ENCODE measurements at places on chromosomes 16 and 17.

GRCh38 chr17:42618442-42619150 lies 9.1 kb downstream of the TUBG1 start:
- DNase-seq: no peak

GRCh38 chr17:67833946-67834631 lies 8.8 kb downstream of the BPTF start:
- DNase-seq: no peak

- no peak for DNase-seq
Observed at GRCh38 chr17:8031261-8031661, 7.6 kb upstream of the ALOX15B start.

GRCh38 chr17:64240261-64240740 lies 22.8 kb downstream of the TEX2 start:
- DNase-seq: no peak

GRCh38 chr17:79969906-79970305 lies 65.8 kb downstream of the TBC1D16 start:
- no peak for DNase-seq

DNA sequence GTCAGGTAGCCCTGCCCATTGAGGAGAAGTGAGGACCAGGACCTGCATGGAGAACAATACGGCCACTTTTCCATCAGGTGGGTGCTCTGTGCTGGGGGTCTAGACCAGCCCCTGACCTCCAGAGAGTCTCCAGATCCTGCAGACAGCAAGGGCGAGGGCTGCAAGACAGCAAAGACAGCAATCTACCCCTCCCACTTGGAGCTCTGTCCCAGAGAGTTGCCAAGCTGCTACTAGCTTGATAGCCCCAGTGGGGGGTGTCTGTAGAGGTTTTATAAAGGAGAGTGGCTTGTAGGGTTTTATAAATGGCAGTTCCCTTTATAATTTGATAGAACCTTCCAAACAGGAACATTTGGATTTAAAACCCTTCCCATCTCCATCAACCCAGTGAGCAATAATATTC lies 16.7 kb upstream of the SLFN11 start:
- DNase-seq: no peak

- peak; percentile 27 for DNase-seq
Observed at GRCh38 chr16:85448557-85449190, 164.4 kb upstream of the GSE1 start.

DNA sequence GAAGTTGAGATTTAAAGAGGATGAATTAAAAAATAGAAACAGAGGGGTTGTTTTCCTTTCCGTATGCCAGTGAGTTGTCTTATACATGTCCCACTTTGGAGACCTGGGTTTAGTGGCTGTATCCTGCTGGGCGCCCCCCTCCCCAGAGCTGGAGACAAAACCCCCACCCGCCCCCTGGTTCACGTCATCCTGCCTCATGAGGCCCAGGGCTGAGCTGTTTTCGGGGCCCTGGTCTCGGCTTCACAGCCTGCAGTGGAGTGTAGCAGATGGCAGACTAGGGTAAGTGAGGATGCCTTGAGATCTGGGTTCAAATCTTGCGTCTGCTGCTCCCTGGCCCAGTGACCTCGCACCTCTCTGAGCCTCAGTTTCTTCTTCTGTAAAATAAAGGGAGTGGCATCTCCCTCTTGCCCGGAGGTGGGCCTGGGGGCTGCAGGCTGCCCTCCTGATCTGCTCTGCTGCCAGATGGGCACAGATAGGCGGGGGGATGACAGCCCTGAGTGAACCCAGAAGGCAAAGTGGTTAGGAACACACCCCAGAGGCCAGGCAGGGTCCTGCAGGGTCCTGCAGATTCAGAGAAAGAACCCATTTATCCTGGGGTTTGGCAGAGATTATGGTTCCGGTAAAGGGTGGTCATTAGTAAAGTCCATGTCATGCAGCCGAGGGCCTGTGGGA lies 45.1 kb downstream of the SOCS3 start:
- DNase-seq: no peak

DNA sequence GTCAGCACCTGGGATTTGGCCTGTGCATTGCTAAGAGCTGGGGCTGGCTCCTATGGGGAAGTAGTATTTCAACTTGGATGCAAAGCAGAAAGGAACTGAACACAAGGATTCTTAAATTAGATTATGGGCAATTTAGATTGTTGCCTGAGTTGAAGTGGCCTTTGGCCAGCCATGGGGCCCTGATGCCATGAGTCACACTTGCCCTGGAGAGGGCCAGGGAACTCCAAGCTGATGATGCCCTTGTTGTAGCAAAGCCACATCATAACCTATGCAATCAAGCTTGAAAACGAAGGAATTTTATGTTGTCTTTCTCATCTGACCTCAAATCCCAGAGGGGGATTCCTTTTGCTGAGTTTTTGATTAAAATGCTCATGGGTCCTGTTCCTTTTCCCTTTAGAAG lies 3.9 kb upstream of the SPATA32 start:
- DNase-seq: no peak

- DNase-seq: peak; percentile 76
Observed at GRCh38 chr17:76623271-76624146, 20.0 kb downstream of the ST6GALNAC1 start.

DNA sequence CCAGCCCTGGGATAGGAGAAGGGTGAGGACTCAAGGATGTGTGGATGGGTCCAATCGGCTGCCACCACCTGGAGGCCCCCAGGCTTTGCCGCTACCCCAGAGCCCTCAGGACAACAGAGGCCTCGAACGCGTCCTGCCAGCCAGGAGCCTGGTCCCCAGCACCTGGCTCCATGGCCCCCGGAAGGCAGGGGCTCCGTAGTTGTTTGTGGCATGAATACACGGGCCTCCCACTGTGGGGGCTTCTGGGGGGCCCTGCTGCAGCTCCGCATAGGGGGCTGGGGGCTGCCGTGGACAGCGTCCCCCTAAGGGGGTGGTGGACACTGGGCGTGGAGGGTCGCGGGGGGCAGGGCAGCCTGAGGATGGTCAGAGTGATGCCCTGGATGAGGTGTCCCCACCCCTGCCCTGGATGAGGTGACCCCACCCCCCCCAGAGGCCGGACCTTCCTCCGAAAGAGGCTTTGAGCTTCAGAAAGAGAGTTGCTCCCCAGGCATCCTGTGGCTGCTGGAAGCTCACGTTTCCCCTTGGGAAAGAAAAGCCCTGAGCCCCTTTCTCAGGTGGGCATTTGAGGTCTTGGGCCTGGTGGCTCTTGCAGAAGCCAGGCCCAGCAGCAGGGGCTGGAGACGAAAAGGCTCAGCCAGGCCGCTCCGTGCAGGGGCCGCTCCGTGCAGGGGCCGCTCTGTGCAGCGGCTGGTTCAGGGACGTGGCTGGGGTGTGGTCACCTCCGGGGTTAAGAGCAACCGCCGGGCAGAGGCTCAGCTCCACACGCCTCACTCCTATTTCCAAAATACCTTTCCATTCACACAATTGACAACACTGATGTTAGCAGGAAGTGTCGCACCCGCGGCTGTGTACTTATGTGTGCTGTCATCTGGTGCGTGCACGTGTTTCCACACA lies 40.3 kb upstream of the GNG13 start:
- no peak for DNase-seq

- no peak for DNase-seq
Observed at GRCh38 chr16:54783980-54784379, 146.7 kb upstream of the IRX5 start.

GRCh38 chr17:78001612-78002011 lies 43.1 kb downstream of the TNRC6C start:
- DNase-seq: no peak

DNA sequence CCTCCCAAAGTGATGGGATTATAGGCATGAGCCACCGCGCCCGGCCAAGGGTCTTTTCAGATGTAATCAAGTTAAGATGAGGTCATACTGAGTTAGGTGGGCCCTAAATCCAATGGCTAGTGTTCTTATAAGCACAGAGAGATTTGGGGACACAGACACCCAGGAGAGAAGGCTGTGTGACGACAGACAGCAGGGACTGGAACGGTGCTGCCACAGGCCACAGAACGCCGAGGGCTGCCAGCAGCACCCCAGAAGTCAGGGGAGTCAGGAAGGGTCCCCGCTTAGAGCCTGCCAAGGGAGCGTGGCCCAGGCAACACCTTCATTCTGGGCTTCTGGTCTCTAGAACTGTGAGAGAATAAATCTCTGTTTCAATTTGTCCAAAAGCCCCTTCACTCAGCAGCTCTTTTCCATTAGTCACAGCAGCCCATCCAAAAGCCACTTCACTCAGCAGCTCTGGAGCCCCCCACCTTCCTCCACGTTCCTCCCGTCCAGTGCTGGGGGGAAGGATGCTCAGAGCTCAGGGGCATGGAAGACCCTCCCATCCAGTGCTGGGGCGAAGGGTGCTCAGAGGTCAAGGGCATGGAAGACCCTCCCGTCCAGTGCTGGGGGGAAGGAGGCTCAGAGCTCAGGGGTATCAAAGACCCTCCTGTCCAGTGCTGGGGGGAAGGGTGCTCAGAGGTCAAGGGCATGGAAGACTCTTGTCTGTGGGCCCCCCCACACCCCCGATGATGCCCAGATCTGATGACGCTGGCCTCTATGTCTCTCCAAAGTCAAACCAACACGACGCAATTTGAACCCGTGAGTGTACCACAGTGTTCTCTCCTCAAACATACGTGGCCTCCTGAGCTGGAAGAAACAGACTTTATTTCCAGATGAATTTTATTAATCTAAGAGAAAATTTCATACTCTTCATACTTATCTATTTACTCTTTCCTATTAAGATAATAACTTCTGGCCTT lies 11.9 kb downstream of the RAB40B start:
- DNase-seq: no peak

- DNase-seq: no peak
Observed at GRCh38 chr16:22098405-22099255, 6.3 kb downstream of the VWA3A start.

GRCh38 chr17:32875923-32876416 lies 954 bp downstream of the MYO1D start:
- no peak for DNase-seq

- DNase-seq: no peak
Observed at GRCh38 chr16:29232811-29233704, 173.5 kb downstream of the NPIPB11 start.

- no peak for DNase-seq
Observed at GRCh38 chr16:87762071-87762571, 3.7 kb downstream of the KLHDC4 start.

DNA sequence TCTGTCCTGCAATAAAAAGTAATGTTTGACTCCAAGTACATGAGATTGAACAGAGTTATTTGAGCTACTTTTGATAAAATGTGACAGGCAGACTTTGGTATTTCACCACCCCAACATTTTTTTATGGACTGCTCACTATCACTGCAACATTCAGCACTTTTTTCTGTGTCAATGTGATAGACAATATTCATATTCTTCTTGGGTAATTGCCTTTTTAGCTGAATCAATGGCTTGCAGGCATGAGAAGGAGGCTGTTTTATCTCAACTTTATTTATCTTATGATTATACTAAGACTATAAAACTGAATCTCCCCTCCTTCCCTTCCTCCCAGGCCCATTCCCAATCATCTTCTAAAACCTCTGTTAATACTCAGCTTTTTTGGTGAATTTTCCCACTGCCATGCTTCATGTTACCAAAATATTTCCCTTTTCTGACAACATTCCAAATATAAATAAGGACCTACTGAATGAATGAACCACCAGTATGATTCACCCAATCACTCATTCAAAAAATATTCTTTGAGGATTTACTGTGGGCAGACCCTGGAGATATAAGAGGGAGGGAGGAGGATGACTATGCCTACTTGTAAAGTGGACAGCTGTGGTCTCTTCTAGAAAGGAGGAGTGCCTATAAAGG lies 67.6 kb downstream of the CDH13 start:
- no peak for DNase-seq

DNA sequence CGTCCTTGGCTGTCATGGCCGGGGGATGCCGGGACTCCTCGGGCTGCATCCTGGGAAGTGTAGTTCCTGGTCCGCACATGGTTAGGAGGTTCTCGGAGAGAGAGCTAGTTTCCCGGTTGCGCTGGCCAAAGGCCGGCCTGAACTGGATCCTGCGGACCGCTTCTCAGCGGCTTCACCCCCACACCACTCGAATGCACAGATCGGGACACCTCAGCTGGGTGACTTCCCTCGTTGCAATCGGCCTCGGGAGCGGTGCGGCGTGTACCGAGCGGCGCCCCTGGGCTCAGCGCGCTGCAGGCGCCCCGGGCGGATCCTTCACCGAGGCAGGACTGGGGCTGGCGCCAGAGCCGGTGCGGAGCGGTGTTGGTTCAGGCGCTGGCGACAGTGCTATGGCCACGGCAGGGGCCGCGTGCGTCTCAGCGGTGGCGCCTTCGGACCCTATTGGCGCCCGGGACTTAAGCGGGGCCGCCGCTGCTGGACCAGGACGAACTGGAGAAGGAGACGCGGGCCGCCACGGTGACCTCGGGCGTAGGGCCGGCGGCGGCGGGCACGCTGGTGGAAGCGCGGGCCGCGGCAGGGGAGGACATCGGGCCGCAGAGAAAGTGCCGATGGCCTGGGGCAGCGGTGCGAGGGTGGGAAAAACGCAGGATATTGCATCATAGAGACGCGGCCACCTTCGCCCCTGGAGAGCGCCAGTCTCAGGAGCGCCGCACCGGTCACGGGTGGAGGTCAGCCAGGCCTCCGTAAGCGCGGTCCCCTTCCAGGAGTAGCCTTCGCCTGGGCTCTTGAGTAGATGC lies 11.4 kb downstream of the ZNF629 start:
- peak; percentile 53 for DNase-seq

DNA sequence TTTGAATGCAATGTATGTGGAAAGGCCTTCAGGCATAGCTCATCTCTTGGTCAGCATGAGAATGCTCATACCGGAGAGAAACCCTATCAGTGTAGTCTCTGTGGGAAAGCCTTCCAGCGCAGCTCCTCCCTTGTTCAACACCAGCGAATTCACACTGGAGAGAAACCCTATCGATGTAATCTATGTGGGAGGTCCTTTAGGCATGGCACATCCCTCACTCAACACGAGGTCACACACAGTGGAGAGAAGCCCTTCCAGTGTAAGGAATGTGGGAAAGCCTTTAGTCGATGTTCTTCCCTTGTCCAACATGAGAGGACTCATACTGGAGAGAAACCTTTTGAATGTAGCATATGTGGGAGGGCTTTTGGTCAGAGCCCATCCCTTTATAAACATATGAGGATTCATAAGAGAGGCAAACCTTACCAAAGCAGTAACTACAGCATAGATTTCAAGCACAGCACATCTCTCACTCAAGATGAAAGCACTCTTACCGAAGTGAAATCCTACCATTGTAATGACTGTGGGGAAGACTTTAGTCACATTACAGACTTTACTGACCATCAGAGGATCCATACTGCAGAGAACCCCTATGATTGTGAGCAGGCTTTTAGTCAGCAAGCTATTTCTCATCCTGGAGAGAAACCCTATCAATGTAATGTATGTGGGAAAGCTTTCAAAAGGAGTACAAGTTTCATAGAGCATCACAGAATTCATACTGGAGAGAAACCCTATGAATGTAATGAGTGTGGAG lies 24.7 kb downstream of the ZFP90 start:
- DNase-seq: no peak

- DNase-seq: no peak
Observed at GRCh38 chr17:34219405-34219804, 35.7 kb upstream of the CCL2 start.

DNA sequence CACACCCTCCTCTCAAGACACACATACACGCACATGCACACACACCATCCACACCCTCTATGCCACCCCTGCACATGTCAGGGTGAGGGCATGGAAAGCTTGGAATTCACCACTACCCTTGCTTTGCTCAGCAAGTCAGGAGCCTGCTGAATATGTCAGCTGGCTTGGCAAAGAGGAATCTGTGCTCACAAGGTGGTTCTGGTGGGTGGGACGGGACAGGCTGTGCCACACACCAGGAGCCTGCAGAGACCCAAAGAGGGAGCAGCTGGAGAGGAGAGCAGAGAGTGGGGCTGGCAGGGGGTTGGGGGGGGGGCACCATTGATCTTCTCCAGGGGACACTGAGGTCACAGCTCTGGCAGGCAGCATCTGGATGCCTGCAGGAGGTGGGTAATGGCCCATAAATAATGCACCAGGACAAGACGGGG lies 48.7 kb upstream of the NDRG4 start:
- no peak for DNase-seq

GRCh38 chr16:66996324-66996982 lies 8.1 kb downstream of the CES4A start:
- no peak for DNase-seq
